SK-MEL-5 (cell line): ENCODE measurements at places on chromosomes 11 and 22.

- peak; percentile 71 for DNase-seq
These were observed 41.5 kb upstream of the HSPA8 start for GRCh38 chr11:123103326-123103980.

DNA sequence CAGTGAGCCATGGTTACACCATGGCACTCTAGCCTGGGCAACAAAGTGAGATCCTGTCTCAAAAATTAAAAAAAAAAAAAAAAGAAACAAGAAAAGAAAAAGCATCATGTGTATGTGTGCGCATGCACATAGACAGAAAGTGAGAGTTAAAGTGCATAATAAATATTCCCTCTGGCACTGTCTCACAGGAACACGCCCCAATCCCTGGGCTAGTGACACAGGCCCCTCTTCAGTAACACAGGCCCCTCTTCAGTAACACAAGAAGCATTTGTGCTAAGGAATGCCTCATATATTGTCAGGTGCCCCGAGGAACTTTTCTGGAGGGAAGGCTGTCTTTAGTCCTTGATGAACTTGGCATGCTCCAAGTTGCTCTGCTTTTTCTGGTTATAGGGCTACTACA is 57.5 kb downstream of the RPL27A start:
- DNase-seq, result peak; percentile 70

GRCh38 chr11:120316880-120317688 is 8.0 kb upstream of the TLCD5 start:
- DNase-seq, result no peak

DNA sequence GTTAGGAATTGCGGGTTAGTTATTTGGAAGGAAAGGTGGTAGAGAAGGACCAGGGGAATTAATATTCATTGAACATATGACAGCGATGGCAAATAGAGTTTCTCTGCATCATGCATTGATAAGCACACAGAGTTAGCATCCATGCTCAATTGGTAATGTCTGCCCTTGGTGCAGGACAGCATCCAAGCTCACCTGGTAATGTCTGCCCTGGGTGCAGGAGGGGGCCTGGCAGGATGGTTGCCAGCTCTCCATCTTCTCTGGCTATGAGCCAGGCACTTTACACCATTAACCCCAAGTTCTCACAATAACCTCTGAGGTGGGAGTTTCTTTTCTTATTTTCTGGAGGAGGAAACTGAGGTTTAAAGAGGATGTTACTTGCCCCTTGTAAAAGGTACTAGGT is 50.4 kb upstream of the RBFOX2 start:
- no peak for DNase-seq

DNA sequence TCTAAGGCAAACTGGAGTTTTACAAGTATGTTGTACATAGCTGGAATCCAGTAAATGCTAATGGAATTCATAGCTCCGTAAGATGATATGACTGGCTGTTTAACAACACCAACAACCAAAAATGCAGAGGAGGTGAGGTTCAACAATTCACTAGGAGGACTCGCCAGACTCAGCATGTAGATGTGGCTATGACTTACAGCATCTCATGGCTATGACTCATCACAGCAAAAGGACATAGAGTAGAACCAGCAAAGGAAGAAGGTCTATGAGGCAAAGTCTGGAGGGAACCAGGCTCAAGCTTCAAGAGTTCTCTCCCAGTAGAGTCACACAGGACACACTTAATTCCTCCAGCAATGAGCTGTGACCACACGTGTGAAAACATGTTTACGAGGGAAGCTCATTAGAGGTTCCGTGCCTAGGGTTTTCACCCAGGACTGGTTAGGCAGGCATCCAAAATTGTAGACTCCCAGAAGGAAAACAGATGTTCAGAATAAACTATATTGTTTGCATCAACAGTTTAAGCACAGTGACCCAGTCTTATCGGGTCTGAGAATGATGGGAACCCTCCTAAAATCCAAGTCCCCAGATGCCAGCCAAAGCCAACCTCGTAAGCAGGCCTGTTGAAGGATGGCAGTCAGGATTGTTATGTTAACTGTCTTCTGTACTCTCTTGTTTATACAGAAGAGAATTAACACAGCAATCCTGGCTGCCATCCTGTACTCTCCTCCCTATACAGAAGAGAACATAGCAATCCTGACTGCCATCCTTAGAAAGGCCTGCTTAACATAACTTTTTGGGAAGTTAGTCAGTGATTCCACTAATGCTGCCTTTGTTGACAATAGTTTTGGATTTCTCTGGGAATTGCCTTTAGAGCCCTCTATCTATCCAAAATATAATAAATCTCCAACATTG is 116.6 kb downstream of the LARGE1 start:
- peak; percentile 21 for DNase-seq

DNA sequence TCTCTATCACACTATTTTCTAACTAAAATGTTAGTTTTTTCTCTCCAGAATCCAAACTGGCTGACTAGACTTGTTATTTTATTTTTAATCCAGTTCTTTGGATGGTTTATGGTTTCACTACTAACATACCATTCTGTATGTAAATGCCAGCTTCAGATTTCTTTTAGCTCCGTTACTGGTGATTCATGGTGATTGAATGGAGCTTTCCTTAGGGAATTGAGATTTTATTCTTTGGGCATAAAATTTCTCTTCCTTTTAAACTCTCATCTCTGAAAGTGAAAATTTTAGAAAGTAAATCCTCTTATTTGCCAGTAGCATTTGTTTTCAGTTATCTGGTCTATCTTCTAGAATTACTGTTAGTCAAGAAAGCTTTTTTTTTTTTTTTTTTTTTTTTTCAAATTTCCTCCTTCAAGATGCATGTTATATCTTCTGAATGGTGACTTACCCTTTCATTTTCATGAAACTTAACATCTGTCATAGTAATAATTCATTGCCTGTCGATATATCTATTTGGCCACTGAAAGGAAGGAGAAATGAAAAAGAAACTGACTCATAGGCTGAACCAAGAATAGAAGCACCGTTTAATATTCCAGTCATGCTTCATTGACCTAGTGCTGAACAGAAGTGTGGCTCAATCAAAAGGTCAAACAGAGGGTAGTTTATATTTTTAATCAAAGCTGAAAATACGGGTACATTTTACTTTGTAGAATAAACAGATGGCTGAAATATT is 6.4 kb downstream of the ENDOD1 start:
- peak; percentile 17 for DNase-seq

- DNase-seq, result no peak
These were observed 15.5 kb upstream of the LMO2 start for GRCh38 chr11:33907421-33907820.

DNA sequence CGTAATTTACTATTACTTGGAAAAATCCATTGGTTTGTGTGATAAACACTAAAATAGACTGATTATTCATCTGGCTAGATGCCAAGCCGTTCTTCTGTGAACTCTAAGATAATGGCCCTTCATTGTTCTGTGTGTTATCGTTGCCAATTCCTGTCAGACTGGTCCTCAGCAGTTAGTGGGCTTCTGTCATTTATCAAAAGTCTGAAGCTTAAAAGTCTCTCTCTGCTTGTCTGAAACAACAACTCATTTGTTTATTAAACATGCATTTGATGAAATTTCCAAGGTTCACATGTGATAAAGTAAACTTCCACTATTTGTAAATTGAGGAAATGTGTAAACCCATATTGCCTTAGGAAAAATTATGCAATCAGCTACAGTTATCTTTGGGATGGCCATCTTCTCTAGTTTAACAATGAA is 21.1 kb upstream of the RDX start:
- peak; percentile 92 for DNase-seq

DNA sequence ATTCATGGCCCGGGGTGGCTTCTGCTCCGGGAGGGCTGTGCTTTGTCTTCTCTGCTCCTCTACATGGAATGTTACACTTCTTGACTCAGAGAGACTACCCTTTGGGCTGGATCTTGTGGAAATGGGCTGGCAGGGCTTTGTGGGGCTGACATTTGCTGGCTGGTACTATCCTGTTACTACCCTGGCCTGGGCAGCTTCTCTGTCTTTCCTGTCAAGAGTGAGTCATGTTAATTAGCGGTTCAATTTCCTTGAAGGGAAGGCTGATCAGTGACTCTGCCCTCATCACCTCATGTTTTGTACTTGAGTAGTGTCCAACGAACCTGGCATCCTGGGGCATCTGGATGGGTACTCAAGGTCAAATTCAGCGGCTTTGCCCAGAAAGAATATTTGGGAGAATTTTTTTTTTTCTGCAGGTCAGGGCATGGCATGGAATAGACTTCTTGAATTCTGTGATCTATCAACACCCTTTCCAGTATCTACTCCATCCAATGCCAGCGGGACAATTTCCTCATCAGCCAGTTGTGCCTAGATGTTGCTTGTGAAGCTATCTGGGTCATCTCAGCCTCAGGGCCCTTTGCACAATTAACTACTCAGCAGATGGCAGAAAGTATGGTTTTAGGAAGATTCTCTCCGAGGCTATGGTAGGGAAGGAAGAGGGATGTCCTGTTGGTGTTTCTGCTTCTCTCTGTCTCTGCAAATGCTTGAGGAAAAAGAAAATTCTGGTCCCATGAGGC is 140.5 kb upstream of the PLET1 start:
- no peak for DNase-seq

- no peak for DNase-seq
These were observed 102.8 kb downstream of the CEP164 start for GRCh38 chr11:117430293-117430955.

DNA sequence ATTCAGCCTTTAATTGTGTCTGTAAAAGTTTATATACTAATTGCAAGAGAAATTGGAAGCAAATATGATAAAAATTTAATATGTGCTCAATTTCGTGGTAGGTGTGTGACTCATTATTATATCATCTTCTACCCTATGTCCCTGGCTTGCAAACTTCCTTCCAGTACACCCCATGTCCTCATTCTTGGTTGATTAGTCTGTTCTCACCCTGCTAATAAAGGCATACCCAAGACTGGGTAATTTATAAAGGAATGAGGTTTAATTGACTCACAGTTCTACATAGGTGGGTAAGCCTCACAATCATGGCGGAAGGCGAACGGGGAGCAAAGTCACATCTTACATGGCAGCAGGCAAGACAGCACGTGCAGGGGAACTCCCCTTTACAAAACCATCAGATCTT is 11.9 kb downstream of the MRGPRX3 start:
- no peak for DNase-seq

GRCh38 chr22:37657590-37658132 is 862 bp upstream of the PDXP start:
- DNase-seq, result peak; percentile 40

DNA sequence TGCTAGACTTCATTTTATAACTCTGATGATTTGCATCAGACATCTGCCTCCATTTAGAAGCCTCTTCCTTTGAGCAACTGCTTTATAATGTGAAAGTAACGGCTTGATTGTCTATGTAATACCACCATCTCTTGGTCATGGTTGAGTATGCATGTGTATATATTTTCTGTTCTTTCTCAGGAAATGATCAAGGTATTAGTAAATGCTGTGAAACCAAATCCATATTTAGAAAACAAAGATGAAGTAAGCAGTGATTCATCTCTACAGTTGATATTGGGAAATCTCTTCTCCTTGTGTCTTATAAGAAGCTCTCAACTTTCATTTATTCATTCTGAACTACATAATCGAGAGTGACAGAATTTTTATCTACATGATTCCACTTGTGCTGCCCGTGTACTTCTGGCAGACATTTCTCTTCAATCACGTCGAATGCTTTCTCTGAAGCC is 104.6 kb upstream of the ANO3 start:
- DNase-seq, result peak; percentile 77

DNA sequence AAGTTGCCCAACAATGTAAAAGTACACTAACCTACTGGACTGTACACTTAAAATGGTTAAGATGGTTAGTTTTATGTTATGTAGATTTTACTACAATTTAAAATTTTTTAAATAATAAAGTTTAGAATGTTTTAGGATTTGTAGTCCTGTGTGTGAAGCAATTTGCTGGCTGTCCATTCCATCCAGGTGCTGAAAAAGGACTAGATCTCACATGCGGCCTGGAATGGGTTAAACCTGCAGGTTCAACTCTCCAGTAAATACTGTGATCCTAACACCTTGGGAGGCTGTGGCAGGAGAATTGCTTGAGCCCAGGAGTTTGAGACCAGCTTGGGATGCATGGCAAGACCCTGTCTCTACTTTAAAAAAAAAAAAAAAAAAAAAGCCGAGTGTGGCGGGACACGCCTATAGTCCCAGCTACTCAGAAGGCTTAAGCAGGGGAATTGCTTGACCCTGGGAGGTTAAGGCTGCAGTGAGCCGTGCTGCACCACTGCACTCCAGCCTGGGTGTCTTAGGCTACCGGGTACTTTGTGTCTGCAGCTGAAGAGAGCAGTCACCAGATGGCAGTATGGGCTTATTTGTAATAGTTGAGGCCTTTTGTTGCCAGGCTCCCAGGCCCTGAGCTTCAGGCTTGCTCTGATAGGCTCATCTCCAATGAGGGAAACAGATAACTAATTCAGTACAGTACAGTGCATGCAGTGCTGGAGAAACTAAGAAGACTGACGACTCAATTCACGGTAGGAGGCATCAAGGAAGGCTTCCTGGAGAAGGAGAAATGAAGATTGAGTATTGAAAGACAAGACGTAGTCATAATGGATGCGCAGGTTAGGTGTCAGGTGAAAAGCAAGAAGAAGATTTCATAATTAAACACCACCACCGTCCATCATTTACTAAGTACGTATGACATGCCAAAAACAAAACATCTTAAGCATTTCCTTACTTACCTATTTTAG is 64.7 kb upstream of the ASPHD2 start:
- DNase-seq, result peak; percentile 97

DNA sequence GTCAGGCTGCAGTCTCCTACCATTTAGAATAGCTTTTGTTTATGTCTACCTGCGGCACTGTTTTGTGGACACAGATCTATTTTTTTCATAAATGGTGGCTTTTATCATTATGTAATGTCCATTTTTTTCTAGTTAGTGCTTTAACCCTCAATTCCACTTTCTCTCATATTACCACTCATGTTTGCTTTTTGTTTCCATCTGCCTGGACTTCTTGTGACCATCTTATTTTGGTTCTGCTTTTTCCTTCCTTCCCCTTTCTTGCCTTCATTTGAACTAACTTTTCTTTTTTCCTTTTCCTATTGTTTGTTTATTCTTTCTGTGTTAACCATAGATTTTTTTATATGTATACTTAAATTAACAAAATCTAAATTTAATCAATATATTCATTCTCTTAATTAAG is 98.5 kb upstream of the SLC22A12 start:
- DNase-seq, result no peak

DNA sequence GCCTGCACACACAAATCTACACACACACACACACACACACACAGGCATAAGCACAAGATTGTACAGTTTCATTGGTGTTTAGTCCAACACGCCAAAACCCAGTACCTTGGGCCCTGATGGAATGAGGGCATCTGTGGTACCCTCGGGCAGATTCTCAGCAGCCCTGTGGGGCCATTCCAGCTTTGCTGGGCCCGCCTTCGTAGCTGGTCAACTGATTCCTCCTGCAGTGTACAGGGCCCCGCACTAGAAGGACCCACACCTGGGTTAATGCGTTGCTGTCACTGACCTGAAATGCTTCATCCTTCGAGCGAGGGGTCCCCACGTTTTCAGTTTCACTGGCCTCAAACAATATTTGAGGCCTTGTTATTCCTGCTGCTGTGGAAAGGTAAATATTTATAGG is 731.2 kb downstream of the BRD1 start:
- no peak for DNase-seq

GRCh38 chr22:21455334-21456089 is 11.7 kb upstream of the TMEM191C start:
- DNase-seq, result no peak

- DNase-seq, result no peak
These were observed 1.7 kb downstream of the STX3 start for GRCh38 chr11:59756845-59757244.

- no peak for DNase-seq
These were observed 753.8 kb upstream of the TENM4 start for GRCh38 chr11:80194625-80195024.
